ENCODE measurements at places on chromosomes 11 and 22.

GRCh38 chr11:103662880-103663279 is 373.6 kb upstream of the DDI1 start:
- no peak for DNase-seq

DNA sequence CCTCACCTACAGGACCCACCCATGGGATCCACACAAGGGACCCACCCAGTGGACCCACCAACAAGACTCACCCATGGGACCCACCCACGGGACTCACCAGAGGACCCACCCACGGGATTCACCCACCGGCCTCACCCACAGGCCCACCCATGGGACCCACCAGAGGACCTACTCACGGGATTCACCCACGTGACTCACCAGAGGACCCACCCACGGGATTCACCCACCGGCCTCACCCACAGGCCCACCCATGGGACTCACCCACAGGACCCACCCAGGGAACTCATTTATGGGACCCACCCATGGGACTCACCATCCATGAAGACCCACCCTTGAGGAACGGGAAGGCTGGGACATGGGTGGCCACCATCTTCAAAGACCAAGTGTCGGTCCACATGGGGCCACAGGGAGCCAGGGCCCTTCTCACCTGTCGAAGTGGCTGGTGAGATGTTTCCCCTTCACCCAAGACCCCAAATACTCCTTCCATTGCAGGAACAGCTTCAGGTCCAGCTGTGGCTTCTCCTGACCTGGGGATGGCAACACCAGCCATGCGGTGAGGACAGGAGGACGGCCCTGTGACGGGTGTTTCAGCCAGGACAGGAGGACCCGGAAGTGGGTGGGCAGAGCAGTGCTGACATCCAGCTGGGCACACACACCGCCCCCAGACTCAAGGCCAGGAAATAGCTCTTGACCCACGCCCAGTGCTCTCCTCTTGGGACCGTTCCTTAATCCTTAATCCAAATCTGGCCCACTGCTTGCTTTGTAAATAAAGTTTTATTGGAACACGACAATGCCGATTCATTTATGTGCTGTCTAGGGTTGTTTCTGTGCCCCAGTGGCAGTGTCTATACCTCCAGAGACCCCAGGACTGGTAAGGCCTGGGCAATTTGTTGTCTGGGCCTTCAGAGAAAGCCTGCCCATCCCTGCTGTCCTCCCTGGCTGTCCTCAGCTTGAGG is 1005.1 kb downstream of the BRD1 start:
- DNase-seq, result no peak

DNA sequence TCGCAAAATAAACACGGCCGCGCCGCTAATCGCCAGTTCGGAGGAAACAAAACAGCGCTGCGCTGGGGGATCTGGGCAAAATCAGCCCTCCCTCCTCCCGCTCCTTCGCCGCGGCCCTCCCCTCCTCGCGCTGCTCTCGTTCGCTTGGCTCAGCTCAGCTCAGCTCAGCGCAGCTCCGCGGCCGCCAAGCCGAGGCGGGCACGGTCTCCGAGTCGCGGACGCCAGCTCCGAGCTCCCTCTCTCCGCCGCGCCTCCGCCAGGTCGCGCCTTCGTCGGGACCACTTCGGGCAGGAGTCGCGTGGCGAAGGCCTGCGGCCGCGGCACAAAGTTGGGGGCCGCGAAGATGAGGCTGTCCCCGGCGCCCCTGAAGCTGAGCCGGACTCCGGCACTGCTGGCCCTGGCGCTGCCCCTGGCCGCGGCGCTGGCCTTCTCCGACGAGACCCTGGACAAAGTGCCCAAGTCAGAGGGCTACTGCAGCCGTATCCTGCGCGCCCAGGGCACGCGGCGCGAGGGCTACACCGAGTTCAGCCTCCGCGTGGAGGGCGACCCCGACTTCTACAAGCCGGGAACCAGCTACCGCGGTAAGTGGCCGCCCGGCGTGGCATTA is at the start of gene SPON1:
Gene SPON1 (plus strand): TSS at position 162 of the 607 bp plus-strand sequence. CDS start 182 bp downstream, at position 344.
- DNase-seq, result no peak

- DNase-seq, result no peak
These were observed 1.0 kb upstream of the RAB3IL1 start for GRCh38 chr11:61918251-61918937.

- no peak for DNase-seq
These were observed 606.1 kb downstream of the DLG2 start for GRCh38 chr11:85021058-85021457.

DNA sequence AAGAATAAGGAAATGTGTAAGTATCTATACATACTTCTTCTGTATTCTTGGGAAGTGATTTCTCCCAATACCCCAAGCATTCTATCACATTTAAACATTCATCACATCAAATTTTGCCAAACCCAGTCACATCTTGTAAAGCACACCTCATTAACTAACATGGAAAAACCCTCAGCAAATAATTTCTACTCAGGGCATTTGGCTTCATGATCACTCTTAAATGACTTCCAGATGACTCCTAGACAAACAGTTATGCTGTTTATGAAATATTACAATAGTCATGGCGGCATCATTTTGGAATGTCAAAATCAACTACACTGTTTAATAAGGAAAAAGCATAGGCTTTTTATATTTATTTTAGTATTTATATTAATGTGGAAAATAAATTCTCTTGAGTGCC is 47.3 kb upstream of the CCDC34 start:
- no peak for DNase-seq

DNA sequence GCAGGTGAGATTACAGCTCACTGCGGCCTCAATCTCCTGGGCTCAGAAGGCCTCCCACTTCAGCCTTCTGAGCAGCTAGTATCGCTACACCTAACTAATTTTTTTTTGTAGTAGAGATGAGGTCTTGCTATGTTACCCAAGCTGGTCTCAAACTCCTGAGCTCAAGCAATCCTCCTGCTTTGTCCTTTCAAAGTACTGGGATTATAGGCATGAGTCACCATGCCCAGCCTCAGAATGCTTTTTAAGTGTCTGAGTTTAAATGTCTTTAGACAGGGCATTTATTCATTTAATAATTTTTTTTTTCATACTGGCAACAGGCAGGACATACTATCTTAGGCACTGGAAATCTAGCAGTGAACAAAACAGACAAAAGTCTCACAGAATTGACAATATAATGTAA is 27.7 kb downstream of the LRP4 start:
- DNase-seq, result no peak

DNA sequence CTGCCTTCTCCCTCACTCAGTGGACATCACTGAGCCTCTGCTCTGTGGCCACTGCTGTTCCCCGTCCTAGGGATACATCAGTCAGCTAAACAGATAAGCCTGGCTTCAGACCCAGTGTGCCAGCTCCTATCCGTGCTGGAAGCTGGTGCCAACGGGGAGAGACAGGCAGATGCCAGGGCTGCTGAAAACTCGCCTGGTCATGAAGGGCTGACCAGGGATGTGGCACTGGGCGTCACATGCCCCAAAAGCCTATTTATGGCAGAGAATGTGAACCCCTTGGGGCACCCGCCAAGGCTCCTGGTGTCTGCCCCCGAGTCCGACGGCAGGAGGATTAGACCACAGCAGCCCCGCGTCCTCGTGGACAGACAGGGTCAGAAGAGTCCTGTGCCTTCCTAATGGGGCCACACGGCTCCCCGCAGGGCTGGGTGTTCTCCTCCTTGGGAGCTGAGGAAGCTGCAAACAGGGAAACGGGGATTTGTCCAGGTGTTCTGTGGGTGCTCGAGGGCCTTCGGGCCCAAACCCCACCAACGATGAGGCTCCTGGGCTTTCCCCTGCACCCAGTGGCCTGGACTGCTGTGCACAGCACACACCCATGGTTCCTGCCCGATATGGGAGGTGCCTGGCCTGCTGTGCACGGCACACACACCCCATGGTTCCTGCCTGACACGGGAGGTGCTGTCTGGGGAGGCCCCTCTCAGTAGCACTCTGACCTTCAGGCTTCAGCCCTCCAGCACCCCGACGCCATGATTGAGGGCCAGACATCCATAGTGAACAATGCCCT is 19.9 kb downstream of the ANO1 start:
- DNase-seq, result no peak

DNA sequence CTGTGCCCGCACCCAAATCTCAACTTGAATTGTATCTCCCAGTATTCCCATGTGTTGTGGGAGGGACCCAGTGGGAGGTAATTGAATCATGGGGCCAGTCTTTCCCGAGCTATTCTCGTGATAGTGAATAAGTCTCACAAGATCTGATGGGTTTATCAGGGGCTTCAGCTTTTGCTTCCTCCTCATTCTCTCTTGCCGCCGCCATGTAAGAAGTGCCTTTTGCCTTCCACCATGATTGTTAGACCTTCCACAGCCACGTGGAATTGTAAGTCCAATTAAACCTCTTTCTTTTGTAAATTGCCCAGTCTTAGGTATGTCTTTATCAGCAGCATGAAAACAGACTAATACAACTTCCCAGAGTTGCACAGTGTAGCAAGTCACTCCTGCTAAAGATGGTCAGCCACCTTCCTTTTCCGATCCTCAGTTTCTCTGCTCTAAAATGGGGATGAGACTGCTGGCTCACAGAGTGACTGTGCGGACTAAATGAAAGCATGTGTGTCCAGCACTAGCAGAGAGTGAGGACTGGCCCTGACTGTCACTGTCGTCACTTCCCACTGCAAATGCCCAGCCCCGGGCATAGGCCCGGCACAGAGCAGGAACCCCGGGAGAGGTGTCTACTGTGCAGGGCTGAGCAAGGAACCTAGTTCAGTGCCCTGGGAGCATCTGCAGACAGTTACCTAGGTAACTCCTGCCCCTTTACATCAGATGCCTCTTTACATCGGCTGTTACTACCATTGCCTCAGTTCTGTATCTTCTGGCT is 9.5 kb downstream of the TSKU start:
- no peak for DNase-seq

DNA sequence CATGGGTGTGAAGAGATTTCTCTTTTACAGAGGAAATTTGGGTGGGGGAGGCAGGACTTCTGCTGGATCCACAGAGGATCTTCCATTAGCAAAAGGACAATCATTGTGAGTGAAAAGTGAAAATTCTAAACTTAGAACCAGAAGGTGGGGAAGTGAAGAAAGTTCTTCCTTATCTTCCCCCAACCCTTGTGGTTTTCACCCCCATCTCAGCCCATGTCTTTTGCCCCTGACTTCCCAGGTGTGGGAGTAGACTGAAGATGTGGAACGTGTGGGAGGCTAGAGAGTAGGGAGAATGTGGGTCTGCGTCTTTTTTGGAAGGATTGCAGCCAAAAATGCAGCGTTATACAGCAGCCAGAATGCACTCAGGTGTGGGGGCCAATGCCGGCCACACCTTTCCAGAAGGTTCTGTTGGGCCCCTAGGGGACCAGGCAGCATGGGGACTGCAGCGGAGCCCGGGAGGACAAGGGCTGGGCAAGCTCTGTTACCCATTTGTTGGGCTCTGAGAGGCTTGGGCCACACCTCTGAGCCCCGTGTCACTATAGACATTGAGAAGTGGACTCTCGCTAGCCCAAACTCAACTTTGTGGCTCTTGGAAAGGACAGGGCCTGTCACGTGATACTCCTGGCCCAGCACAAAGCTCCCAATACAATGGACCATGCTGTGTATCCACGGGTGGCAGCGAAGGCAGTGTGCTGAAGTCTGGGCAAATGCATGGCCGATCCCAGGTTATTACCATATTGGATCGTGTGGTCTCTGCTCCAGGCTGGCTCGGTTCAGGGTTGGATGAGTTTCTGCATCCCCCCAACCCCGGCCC is 32.8 kb upstream of the LINC01488 start:
- no peak for DNase-seq

DNA sequence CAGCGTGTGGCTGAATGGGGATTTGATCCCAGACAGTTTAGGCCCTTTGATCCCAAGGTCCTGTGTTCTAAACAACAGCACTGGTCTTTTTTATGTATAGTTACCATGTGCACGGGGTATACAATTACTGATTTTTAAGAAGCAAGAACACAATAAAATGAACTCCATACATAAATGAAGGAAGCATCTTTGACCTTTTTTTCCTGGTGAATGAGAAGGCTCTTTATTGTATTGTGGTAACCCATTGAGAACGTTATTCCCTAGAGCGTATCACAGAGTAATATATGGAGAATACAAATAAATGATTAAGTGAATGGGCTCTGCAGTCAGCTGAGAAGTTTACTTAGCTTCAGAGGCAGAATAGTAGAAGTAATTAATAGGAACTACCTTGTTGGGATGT is 563.6 kb downstream of the NTM start:
- no peak for DNase-seq

- no peak for DNase-seq
These were observed 13.1 kb downstream of the LARGE2 start for GRCh38 chr11:45935349-45936064.

GRCh38 chr11:11584530-11584810 is 37.3 kb downstream of the GALNT18 start:
- no peak for DNase-seq

GRCh38 chr22:42365111-42365865 is 66.9 kb downstream of the NFAM1 start:
- DNase-seq, result no peak

DNA sequence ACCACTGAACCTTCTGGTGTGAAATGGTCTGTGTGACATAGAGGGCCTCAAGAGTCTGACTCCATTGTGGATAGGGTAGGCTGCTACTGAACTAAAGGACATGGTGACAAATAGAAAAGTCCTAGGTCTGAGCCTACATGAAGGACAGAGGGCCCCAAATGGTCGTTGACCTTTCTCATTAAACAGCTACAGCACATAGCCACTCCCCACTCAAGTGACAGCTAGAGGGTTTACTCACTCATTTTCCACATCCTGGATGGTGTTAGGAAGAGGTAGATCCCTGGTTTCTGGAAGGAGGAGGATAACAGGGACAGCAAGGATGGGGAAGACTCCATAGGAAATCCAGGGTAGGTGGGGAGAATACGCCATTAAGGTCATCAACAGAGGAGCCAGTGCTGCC is 63.3 kb downstream of the SLC22A24 start:
- DNase-seq, result no peak

DNA sequence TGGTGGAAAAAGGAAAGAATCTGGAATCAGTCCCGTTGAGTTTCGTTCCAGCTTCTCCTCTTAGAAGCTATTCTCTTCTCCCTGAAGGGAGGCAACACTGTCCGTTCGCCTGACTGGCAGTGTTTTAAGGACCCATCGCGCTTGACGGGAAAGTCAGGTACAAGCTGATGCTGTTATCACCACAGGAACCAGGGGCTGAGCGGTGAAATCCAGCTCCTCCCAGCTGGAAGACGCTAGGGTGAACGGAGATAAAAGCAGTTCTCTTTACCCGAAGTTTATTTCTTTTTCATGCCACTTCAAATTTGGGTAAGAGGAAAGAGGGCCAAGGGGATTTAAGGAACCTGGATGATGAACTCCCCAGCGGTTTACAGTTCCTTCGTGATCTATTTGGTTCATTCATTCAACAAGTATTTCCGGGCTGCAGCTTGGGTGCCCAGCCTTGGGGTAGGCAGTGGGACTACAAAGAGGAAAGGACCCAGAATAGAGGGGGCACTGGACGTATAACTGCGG is 551 bp upstream of the DEUP1 start:
- no peak for DNase-seq

DNA sequence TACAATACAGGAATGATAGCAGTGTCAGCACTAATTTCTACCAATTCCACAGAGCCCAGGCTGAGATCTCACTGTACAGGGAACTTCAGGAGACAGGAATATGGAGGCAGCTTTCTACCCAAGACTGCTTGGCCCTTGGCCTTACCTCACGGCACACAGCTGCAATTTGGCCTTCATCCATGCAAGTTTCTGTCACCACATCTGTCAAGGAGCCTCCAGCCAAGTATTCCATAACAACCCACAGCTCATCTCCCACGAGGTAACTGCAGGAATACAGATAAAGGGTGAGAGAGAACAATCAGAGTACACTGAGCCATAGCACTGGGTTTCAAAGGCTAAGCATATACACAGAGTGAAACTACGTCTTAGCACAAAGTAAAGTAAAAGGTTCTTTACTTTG is 39.0 kb upstream of the GDPD4 start:
- DNase-seq, result no peak

GRCh38 chr11:134730101-134730500 is 318.1 kb upstream of the B3GAT1 start:
- DNase-seq, result no peak
